Activated naive CD4-positive, alpha-beta T cell treated with anti-CD3 and anti-CD28 coated beads, Interleukin-2, amount 10 ng/mL, durations not matched to agents 5 hours and 36 hours (primary cell): ENCODE measurements at places on chromosomes 1 and 21. TPM values are rescaled to one million over a fixed set of nuclear protein-coding genes. Genes with fewer than 3 reads are reported as not detected.

Gene SPRR2A
- total RNA-seq = not detected

Gene PEAR1
- total RNA-seq = 0.28 TPM

Gene LDLRAD2
- not detected for total RNA-seq

Gene OPTC
- not detected for total RNA-seq

Gene FASLG
- 0.60 TPM for total RNA-seq

Gene ST6GALNAC5
- total RNA-seq = not detected

Gene OR2L8
- 0.30 TPM for total RNA-seq

Gene GJB4
- total RNA-seq = not detected

Gene RHEX
- not detected for total RNA-seq

Gene CXADR
- 0.34 TPM for total RNA-seq

Gene RBM34
- total RNA-seq = 106 TPM

Gene FMO2
- not detected for total RNA-seq

Gene SLC9C2
- not detected for total RNA-seq

Gene SPRR2E
- not detected for total RNA-seq

Gene RAB7B
- total RNA-seq = not detected

Gene LRRC53
- total RNA-seq = not detected

Gene TBX15
- not detected for total RNA-seq

Gene CHIA
- total RNA-seq = not detected

Gene GPR161
- 0.05 TPM for total RNA-seq

Gene TSPAN2
- 0.24 TPM for total RNA-seq

Gene ADCY10
- 0.05 TPM for total RNA-seq

Gene LAMB3
- total RNA-seq = 0.96 TPM

Gene TFF1
- total RNA-seq = not detected

Gene CA6
- 2.4 TPM for total RNA-seq

Gene AMY1C
- not detected for total RNA-seq

Gene MARK1
- not detected for total RNA-seq

Gene REG4
- total RNA-seq = 2.8 TPM

Gene SYF2
- 56.1 TPM for total RNA-seq

Gene CYP2J2
- 1.3 TPM for total RNA-seq

Gene FBXO44
- total RNA-seq = 33.1 TPM

Gene NKAIN1
- not detected for total RNA-seq

Gene CDC73
- total RNA-seq = 47.8 TPM
